Left lung (tissue), 14 donors: ENCODE measurements at places on chromosomes 16 and 17. TPM values are rescaled to one million over a fixed set of nuclear protein-coding genes. Genes with fewer than 3 reads are reported as not detected.

FZD2 gene
- 9.8 TPM for total RNA-seq

PLK1 gene
- 3.0 TPM for total RNA-seq

CCL4L2 gene
- 37.6 TPM for total RNA-seq

MYOCD gene
- total RNA-seq = 5.4 TPM

CLDN7 gene
- 187 TPM for total RNA-seq
